ENCODE measurements at places on chromosomes 1 and 21.

- no peak for DNase-seq
Observed at GRCh38 chr1:223106856-223107255, 36.2 kb downstream of the TLR5 start.

DNA sequence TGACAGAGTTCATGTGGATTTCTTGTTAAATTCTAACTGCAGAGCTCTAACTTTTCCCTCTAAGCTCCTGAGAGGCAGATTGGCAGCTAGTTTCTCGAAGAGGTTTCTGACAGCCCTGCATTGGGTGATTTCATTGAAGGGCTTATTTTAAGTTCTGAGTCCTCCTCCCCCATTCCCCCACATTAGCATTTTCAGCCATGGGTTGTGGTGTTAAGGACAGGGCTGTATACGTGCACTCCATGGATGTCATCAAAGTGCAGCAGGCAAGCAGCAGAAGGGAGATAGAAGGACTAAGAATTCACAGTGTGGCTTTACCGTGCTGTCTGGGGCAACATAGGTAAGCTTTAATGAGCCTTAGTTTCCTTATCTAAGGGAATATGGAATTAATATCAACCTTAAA lies 19.0 kb downstream of the CRYZ start:
- DNase-seq = no peak

DNA sequence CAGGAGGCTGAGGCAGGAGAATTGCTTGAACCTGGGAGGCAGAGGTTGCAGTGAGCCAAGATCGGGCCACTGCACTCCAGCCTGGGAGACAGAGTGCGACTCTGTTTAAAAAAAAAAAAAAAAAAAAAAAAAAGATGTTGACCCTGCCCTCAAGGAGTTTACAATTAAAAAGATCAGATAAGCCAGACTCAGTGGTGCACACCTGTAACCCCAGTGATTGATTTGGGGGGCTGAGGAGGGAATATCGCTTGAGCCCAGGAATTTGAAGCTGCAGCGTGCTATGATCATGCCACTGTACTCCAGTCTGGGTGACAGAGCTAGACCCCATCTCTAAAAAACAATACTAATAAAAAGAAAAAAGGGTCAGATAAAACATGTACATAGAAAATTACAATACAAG lies 1.6 kb upstream of the SESN2 start:
- no peak for DNase-seq

- DNase-seq = no peak
Observed at GRCh38 chr1:29105822-29106221, 17.9 kb downstream of the TMEM200B start.

DNA sequence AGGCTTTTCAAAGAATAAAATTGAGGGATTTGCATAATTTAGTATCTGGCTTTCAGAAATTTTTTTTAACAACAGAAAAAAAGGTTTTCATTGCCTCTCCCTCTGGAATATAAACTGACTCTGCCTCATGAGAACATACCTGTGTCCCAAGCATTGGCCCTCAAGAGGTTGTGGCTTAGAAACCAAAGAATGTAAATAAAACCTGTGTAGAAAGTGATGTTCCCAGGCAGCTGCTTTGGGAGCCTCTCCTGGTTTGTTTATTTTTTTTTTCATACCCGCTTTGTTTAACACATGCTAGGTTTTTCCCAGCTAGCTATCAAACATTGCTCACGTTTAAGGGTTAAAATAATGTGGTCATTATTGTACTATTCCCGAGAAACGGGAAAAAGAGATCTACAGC lies 40.5 kb upstream of the IFNAR2 start:
- no peak for DNase-seq

DNA sequence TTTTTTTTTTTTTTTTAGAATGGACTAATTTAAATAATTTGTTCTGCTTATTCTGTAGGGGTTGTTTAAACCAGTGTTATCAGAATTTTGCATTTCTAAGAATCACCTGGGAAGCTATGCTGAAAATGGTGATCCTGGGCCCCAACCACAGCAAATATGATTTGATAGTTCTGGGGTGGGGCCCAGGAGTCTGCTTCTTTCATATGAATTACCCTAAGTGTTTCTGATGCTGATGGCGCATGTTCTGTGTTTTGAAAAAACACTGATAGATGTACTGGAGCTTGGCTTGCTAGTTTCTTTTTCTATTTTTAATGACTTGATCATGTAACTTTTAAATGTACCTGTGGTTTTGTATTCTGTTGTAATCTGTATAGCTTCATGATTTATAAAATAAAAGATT lies 89.3 kb downstream of the CDC14A start:
- DNase-seq = no peak

- DNase-seq = peak; percentile 41
Observed at GRCh38 chr1:153509729-153510354, 25.9 kb downstream of the S100A6 start.

GRCh38 chr1:51877434-51878307 lies 856 bp downstream of the NRDC start:
- peak; percentile 31 for DNase-seq

- DNase-seq = no peak
Observed at GRCh38 chr21:21268061-21268471, 269.9 kb downstream of the NCAM2 start.

DNA sequence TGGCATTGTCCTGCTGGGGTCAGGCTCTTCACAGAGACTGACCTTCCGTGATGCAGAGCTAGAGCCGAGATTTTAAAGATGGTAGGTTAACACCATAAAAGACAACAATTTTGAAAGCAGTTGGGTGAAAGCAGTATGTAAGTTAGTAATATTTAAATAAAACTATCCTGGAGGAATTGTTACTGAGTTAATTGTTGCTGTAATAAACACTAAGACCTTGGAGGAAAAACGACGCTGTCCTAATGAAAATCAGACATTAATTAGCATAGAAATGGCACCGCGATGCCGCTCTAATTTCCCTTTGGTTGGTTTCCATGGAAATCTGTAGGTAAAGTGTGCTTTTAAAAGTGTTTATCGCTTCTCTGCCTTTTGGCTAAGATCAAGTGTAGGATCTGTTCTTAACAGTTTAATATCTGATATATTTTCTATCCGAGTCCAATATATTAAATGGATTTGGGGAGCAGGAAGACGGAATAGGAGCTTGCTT lies 745 bp upstream of the ANP32E start:
- DNase-seq = no peak

- DNase-seq = no peak
Observed at GRCh38 chr21:46045154-46045553, 52.8 kb upstream of the COL6A2 start.

- DNase-seq = no peak
Observed at GRCh38 chr1:100187912-100188311, 9.9 kb upstream of the LRRC39 start.

GRCh38 chr1:94468708-94469107 lies 50.5 kb downstream of the ABCD3 start:
- no peak for DNase-seq

- DNase-seq = peak; percentile 84
Observed at GRCh38 chr1:201250326-201251011, 32.8 kb upstream of the PKP1 start.

- DNase-seq = peak; percentile 2
Observed at GRCh38 chr1:18452550-18452949, 28.2 kb upstream of the KLHDC7A start.

GRCh38 chr1:233237647-233238046 lies 57.9 kb downstream of the PCNX2 start:
- no peak for DNase-seq

DNA sequence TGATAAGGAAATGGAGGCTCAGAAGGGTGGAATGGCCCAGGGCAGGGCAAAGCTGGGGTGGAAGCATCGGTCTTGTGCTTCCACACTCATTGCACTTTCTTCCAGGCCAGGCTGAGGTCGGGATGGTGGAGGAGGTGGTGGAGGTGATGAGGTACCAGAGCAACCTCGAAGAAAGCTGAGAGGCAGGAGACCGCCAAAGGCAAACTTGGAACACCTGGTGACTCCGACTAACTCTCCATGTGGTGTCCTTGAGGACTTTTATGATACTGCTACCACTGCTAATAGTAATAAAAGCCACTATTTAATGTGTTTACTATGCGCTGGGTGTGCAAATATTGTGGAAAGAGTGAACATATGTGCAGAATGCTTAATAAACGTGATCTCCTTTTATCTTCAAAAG lies 16.9 kb upstream of the BTG2 start:
- no peak for DNase-seq

- DNase-seq = no peak
Observed at GRCh38 chr1:201214461-201214860, 23.8 kb downstream of the IGFN1 start.

DNA sequence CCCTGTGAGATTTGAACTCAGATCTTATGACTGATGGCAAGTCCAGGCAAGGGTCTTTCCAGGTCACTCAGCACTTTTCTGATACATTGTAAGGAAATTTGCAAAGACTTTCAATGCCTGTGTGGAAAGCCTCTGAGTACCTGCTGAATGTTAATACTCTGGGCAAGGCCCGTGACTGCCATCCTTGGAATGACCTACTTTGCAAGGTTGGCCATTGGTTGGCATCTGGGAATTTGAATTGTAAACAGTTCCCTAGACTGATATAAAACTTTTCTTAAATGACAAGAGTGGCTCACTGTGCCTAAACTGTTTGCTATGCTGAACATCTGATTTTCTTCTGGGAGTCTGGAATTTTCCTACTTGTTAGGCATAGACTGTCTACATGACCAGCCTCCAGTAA lies 57.1 kb downstream of the CD2 start:
- no peak for DNase-seq

- no peak for DNase-seq
Observed at GRCh38 chr1:201191653-201192260, 1.1 kb downstream of the IGFN1 start.

DNA sequence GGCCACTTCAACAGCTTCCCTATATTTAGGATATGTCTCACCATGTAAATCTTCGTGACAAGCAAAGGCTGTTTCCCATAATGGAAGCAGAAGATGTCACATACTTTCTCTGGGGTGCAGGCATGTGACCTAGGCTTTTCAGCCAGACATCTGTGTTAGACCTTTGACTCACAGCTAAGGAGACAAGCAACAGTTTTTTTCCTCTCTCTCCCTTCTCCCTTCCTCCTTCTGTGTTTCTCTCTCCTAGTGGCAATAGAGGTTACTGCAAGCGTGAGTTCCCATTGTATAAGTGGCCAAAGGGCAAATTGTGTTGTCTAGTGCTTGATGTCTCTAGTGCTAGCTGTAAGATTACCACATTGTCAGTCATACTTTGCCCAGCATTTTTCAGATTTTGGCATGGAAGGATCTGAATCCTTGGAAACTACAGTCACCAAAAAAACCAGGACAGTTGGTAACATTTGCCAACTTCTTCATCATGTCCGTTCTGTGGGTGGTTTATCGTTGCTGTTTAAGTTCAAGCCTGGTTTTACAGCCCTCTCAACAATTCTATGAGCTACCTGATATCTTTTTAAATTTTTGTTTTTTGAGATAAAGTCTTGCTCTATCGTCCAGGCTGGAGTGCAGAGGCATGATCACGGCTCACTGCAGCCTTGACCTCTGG lies 44.4 kb upstream of the RABGAP1L start:
- DNase-seq = peak; percentile 13

GRCh38 chr1:17544776-17545350 lies 5.4 kb downstream of the ARHGEF10L start:
- DNase-seq = no peak

GRCh38 chr1:21756393-21757089 lies 26.4 kb downstream of the USP48 start:
- no peak for DNase-seq

- DNase-seq = no peak
Observed at GRCh38 chr1:162956922-162957321, 95.9 kb upstream of the CCDC190 start.

GRCh38 chr1:77544845-77545244 lies 137.6 kb downstream of the ZZZ3 start:
- no peak for DNase-seq

DNA sequence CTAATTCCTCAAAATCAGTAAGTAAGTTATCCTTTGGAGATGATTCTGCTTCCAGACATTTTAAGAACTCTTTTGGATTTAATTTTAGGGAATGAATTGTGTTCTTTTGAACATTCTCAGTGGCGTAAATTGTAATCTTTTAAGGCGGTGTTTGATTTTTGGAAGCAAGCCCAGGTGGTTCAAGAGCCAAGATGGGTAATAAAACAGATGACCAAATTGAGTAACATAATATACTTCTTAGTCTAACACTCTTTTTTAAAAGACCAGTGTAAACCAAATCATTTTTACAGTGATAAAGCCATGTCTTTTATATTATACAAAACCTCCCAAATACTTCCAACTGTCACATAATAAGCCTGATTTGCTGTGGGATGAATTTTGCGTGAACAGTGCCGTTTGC lies 133.8 kb downstream of the LRRC40 start:
- peak; percentile 32 for DNase-seq

- no peak for DNase-seq
Observed at GRCh38 chr1:110280126-110280525, 59.1 kb upstream of the RBM15 start.

DNA sequence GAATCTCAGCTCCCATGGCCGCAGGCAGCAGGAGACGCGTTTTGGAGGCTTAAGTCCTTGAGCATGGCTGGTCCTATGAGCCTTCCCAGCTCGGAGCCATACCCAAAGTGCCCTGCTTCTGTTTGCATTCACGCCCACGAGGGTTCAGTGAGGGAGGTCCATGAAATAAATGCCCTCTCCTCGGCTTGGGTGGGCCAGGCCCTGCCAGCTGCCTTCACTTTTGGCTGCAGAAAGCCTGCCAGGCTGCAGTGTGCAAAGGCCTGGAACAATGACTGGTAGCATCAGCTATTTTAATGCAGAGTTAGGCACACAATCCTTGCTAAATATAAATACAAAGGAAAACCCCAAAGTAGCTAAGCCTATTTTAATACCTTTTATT lies 49.4 kb downstream of the H3-3A start:
- DNase-seq = no peak

DNA sequence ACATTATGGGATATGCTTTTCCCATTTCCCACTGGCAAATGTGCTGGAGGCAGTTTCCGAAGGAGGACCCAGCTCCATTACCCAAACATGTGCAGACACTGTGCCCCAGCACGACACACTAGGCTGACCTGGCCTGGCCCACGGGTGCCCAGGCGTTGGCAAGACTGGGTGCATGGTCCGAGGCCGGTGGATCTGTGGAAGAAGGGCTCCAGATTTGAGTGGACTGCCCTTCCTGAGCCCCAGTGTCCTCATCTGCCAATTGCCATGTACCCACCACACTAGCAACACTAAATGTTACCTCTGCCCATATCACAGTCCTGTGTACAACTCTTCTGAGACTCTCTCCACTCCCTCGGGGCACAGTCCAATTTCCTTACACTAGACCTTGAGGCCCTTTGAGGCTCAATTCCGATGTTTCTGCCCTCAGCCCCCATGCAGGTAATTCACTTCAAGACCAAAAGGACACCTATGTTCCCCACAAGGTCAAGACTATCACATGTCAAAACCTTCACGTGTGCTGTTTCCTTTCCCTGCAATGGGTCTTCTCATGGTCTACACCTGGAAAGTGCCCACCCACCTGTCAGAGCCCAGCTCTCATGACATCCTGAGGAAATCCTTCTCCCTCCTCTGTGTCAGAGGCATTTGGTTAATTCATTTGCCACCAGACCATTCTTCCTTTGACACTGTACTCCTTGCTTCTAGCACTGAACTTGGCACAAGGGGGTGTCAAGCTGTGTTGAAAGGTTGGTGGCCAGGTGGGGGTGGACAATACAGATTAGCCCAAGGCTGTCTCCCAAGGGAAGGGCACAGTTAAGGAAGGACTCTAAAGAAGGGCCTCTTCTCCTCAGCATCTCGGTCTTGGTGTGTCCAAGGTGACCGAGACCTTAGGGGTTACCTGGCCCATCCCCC lies 124.9 kb downstream of the DMRTB1 start:
- no peak for DNase-seq

Measured in NCI-H1105 (cell line).